ENCODE measurements at places on chromosomes 5 and 9.

DNA sequence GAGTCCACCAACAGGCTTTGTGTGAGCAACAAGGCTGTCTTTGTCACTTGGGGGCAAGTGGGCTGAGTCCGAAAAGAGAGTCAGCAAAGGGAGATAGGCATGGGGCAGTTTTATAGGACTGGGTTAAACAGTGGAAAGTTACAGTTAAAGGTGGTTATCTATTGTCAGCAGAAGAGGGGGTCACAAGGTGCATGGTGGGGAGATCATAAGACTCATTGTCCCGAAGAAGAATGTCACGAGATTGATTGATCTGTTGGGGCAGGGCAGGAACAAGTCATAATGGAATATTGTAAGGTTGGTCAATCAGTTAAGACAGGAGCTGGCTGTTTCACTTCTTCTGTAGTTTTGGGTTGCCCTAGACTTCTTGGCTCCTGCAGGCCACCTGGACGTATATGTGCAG lies 7.6 kb upstream of the HMGCS1 start:
- DNase-seq = no peak

DNA sequence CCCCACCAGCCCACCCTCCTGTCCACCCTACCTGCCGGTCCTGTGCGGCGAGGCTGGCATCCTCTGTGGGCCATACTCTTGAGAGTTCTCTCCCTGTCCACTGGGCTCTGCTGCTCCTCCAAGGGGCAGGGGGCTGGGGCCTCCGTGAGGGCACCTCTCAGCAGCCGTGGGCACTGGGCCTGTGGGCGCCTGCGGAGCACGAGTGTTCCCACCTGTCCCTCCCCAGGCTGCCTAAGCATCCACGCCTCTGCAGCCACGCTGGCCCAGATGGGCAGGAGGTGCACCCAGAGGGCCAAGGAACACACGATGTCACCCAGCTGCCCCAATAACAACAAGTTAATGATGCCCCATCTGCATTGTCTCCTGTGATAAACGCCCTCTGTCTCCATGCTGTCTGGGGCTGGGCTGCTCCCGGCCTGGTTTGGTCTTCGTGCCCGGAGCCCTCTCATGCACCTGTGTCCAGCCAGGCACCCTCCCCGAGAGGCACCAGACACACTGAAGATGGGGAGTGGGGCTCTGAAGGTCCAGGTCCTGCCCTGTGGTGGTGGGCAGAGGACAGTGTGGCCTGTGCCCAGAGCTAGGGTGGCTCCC lies 114.5 kb downstream of the RXRA start:
- no peak for DNase-seq

GRCh38 chr5:141412854-141413539 lies at the start of gene PCDHGA10:
Gene PCDHGA10 (plus strand): TSS chr5:141412987. CDS start chr5:141413176, 189 bp downstream.
- no peak for DNase-seq

DNA sequence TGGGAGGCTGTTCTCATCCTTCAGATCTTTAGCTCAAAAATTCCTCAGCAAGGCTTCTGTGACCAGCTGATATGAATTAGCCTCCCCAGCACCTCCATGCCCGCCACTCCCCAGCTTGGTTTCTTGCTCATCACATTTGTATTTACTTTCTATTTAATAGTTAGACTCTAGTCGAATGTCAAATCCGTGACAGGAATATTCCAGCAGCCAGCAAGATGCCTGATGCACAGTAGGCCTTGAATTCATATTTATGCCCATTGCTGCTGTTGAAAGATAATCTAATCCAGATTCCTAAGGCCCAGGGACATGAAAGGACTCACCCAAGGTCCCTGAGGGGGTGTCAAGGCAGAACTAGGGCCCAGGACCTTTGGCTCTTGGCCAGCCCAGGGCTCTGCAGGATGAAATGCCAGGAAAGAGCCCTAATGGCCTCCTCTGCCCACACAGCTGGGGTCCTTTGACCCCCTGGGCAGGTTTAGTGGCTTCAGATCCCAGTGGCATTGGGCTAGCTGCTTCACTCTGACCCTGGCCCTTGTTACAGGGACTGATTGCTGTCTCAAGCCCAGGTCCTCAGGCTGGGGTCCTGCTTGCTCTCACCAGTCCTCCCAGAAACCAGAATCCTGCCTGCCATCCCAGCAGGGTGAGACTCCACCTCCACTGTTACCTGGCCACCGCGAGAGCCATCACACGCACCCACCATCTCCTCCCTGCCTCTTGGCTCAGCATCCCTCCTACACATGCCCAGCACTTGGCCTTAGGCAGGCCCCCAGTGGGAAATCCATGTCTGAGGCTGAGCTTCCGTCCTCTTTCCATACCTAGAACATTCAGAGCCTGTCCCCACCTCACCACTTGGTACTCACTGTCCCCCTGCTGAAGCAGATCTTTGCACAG lies 7.3 kb downstream of the CSF1R start:
- no peak for DNase-seq

- DNase-seq = no peak
Observed at GRCh38 chr5:179912386-179912785, 4.7 kb upstream of the TBC1D9B start.

GRCh38 chr5:76746677-76747076 lies 30.8 kb downstream of the F2R start:
- no peak for DNase-seq

DNA sequence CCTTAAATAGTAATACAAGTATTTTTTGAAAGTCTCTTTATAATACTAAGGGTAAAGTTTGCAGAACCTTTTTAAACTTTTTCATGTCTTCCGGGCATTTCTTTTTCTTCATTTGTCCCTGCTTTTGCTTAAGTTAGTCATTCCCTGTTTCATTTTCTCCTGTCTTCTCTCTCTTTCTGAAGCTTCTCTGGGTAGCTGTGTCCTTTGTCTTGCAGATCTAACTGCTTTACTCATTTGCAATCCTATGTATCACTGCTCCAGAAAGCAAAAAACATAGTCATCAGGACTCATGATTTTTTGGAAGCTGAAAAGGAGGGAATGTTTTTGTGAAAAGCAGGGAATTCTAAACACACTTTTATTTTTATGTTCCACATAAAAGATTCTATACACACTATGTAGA lies 301.7 kb downstream of the MRPS30 start:
- no peak for DNase-seq

DNA sequence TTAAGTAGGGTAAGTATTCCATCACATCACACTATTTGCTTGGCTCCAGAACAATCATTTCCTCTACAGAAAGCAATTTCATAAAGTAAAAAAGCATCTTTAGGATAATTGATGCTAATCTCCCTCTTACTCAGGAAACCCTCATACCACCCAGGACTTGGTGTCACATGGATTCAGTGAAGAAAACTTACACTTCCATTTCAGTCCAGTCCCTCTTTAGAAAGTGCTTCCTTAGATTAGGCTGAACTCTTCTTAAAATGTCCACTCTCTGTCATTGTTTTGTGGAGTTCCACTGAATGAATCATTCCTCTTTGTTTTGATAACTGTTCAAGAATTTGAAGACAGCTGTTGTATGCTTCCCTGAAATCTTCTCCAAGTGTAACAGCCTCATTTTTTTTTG lies 144.0 kb upstream of the ZNF462 start:
- no peak for DNase-seq

DNA sequence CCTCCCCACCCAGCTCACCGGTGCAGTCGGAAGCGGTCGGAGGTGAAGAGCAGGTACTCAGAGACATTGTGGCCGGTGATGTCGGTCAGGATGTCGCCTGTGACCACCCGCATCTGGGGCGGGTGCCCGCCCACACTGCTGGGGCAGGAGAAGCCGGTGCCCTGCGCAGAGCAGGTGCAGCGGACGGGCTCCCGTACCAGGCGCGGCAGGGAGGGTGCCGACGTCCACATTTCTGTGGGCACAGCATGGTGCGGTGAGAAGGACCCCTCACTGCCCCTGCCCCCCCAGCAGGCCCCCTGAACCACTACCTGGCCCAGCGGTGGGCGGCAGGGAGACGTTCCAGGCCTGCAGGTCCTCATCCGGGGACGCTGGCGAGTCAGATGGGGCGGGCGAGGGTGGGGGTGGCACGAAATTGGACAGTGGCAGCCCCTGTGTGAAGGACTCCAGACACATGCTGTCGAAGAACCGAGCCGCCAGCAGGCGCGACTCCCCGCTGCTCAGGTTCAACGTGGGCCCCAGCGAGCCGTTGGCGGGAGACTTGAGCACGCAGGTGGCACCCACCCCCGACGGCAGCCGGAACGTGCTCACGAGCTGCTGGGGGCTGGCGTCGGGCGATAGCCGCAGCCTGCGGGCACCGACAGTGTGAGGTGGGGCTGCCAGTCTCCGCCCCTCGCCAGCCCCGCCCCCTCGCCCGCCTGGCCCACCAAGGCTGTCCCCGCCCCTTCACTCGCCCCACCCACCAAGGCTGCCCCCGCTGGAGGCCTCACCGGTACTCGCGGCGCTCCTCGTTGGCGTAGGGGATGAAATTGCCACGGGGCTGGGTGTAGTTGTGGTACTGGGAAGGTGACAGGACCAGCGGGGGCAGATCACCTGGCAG lies 15.1 kb downstream of the ABCA2 start:
- no peak for DNase-seq

DNA sequence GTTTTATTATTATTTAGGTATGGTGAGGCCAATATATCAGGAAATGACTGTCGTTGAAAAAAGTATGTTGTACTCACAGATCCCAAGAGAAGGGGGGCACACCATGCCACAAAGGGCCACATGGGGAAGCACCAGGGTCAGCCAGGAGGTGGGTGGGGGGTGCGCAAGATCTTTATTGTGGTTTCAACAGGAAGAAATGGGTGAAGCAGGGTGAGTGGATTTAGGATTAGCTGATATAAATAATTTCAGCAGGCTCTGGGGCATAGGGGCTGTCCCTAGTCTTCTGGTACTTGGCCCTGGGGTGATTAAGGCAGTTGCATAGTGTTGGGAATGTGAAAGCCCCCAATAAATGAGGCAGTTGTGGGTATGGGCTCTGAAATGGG lies 8.6 kb downstream of the PDCD1LG2 start:
- DNase-seq = no peak

DNA sequence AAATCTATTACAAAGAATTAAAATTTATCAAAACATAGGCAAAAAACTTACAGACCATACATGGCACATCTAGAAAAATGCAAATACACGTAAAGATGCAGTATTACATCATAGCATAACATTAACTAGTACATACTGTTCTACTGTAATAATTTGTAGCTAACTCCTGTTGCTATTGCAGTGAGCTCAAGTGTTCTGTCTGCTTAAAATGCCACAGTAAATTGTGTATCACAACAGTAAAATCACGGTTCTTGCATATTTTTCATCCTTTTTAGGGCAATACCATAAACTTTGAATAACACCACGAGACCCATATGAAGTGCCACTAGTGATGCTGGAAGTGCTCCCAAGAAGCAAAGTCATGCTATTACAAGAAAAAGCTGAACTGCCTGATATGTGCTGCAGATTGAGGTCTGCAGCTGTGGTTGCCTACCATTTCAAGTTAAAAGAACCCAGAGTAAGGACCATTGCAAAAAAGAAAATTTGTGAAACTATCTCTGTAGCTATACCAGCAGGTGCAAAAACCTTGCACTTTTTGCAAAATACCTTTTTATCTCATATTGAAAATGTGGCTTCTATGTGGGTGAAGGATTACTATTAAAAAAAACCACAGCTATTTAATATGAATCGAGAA lies 14.2 kb downstream of the HOMER1 start:
- DNase-seq = no peak

- DNase-seq = no peak
Observed at GRCh38 chr9:114852050-114852594, 46.3 kb upstream of the TNFSF15 start.

GRCh38 chr9:19481971-19482404 lies 73.2 kb downstream of the ACER2 start:
- DNase-seq = no peak

DNA sequence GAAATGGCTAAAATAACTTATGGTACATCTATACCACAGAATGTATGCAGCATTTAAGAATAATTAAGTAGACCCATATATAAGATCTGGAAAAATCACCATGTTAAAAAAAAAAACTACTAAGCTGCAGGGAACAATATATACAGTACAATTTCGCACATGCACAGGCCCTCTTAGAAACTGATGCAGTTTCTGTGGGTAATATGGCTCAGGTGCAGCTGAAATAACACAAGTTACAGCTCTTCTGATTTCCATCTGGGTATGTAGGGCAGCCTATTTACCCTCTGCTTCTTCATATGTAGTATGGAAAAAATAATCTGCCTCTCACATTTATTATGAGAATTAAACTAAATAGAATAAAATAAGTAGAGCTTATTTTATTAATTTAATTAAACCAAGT lies 82.9 kb downstream of the YIPF5 start:
- DNase-seq = no peak

DNA sequence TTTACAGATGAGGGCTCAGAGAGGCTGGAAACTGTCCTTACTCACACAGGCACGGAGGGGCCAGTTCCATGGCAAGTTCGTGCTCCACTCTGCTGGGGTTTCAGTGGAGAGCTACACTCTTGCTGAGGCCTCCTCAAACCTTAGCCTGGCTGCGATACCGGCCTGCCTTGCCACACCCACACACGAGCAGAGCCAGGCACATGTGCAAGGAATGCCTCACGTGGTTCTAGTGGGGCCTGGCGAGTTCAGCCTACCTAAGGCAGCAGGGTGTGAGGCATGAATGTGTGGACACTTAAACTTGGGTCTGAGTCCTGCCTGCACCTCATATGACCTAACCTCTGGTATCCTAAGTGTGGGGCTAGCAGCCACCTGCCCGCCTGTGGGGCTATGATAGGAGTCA lies 21.5 kb upstream of the PRDM12 start:
- no peak for DNase-seq

GRCh38 chr5:79990205-79990597 lies 861 bp downstream of the MTX3 start:
- DNase-seq = no peak

GRCh38 chr5:73256862-73257261 lies 83.9 kb downstream of the TMEM174 start:
- DNase-seq = no peak

GRCh38 chr9:107684224-107684623 lies 194.7 kb upstream of the KLF4 start:
- DNase-seq = no peak

DNA sequence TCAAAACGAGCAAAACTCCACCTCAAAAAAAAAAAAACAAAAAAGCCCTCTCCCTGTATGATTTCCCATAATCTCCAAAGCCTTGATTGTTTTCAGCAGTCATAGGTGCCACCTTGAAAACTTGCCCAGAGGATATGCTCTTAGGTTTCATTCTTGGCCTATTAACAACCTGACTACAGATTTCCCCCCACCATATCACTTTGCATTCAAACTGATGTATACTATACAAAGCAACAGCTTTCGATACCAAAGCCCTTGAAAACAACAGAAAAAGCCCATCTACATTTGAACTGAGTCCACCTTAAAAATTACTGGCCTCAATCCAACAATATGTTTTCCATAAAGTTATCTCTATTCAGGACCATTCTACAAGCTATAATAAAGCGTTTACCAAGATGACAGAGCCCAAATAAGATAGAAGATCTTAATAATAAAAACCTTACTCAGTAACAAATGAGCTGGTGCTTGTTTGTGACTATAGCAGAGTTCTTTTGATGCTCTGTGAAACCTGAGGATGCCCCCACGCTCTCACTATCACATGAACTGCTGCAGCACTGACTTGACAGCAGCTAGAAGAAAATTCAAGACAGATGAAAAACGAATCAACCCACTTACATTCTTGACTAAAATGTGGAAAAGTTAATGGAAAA lies 44.4 kb downstream of the FNBP1 start:
- DNase-seq = no peak
